ENCODE measurements at places on chromosomes 2 and 18. TPM values are rescaled to one million over a fixed set of nuclear protein-coding genes. Genes with fewer than 3 reads are reported as not detected.

The LINC00305 gene
- not detected for polyA plus RNA-seq

The CDH2 gene
- polyA plus RNA-seq = 7.3 TPM

- no peak for DNase-seq
These were observed 68.1 kb downstream of the CLHC1 start for GRCh38 chr2:55163941-55164390.

- DNase-seq = no peak
These were observed 13.2 kb downstream of the BMP10 start for GRCh38 chr2:68857855-68858456.

- DNase-seq = no peak
These were observed 734.7 kb upstream of the PKDCC start for GRCh38 chr2:41313082-41313481.

GRCh38 chr18:30376515-30376914 lies 666.0 kb downstream of the DSC3 start:
- DNase-seq = no peak

DNA sequence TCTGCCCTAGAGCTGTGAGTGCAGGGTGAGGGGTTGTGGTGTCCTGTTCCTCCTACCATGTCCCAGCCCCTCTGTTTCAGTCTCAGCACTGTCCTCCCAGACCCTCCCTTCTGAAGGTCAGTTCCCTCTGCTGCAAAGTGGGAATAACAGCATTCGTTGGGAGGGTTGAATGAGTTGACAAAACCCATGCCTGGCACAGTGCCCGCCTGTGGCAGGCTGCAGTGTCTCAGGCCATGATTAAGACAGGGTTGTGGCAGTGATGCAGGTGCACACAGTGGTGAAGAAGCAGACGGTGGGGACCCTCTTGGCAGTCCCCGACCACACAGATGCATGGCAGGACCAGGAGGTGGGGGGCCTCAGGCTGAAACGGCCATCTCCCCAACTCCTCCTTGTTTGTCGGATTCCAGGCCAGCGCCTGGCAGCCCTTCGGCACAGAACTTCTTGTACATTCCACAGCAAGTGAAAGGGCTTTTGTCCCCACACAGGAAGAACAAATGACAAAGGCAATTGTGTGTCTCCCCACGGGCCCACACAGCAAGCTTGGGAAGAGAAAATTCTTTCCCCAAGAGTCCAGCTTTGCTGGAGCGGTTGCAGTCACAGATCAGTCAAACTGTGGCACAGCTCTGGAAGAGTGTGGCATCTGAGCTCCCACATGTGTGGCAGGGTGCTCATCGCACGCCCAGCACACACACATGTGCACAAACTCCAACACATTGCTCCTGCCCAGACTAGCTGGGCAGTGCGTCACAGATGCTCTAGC lies 92.0 kb upstream of the MSH2 start:
- peak; percentile 19 for DNase-seq

- DNase-seq = no peak
These were observed 150.7 kb upstream of the CCDC68 start for GRCh38 chr18:55109818-55110414.

- DNase-seq = no peak
These were observed 406.1 kb downstream of the SLC4A3 start for GRCh38 chr2:220033546-220033945.

- peak; percentile 70 for DNase-seq
These were observed 16.0 kb downstream of the TMEM177 start for GRCh38 chr2:119694845-119695521.
